Naive thymus-derived CD8-positive, alpha-beta T cell (primary cell): ENCODE measurements at places on chromosomes 4 and X. TPM values are rescaled to one million over a fixed set of nuclear protein-coding genes. Genes with fewer than 3 reads are reported as not detected.

The PPARGC1A gene
- total RNA-seq = not detected

The BEX1 gene
- total RNA-seq = not detected

- no peak for DNase-seq
Measured at GRCh38 chr4:73589261-73589847, 30.9 kb downstream of the RASSF6 start.

- DNase-seq = no peak
Measured at GRCh38 chr4:110130576-110131358, 67.6 kb downstream of the ELOVL6 start.

GRCh38 chrX:153731117-153731844 lies 6.6 kb downstream of the ABCD1 start:
- DNase-seq = no peak

The PPP1R3F gene
- total RNA-seq = 14.8 TPM

GRCh38 chr4:140485939-140486338 lies 12.2 kb downstream of the MGAT4D start:
- no peak for DNase-seq

- no peak for DNase-seq
Measured at GRCh38 chr4:2902126-2902525, 58.5 kb downstream of the ADD1 start.

DNA sequence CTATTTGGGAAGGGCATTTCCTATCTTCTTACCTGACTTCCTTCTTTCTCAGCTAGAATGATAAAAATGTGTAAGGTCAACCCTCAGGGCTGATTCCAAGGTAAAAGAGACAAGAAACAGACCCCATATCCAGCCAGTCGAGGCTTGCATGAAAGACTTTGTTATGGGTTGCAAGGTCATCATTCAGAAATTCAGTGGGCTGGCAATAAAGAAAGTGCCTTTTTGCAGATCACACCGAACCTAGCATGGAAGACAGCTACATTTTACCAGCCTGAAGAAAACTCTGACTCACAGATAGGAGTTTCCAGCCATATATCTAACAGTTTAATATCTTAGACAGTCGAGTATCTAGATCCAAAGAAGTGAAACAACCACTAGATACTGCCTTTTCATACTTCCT lies 87.4 kb downstream of the PDGFC start:
- DNase-seq = no peak

DNA sequence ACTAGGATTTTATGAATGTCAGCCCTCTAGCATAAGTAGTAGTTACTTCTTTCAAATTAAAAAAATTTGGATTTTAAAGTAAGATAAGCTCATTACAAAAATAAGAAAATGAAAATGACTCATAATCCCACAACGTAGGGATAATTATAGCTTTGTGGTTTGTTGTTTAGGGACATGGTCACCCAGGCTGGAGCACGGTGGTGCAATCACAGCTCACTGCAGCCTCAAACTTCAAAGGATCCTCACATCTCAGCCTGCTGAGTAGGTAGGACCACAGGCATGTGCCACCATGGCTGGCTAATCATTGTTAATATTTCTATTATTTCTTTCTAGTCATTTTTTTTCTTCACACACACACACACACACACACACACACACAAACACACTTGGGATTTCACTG lies 57.6 kb downstream of the PLAC1 start:
- no peak for DNase-seq

DNA sequence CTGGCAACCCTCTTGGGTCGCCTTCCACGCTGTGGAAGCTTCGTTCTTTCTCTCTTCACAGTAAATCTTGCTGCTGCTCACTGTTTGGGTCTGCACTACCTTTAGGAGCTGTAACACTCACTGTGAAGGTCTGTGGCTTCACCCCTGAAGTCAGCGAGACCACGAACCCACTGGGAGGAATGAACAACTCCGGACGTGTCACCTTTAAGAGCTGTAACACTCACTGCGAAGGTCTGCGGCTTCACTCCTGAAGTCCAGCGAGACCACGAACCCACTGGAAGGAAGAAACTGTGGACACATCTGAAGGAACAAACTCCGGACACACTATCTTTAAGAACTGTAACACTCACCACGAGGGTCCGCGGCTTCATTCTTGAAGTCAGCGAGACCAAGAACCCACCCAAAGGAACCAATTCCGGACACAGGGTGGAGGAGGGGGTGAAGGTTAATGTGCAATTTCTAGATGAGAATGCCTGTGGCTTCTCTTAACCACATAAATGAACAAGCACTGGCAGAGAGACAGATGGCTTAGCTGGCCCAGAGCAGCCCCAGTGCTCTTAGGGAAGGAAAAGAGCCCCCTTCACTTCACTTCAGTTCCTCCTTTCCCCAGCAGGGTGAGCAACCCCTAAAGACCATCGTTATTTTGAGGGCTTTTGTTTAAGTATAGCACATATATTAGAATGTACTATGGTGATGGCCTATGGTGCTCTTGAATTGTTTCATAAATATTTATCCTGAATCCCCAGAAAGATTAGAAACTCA lies 73.0 kb downstream of the LUZP4 start:
- no peak for DNase-seq

GRCh38 chr4:164509951-164510350 lies 244.0 kb upstream of the SMIM31 start:
- DNase-seq = no peak

GRCh38 chr4:87025023-87025613 lies 90.3 kb downstream of the AFF1 start:
- DNase-seq = no peak

The RBM46 gene
- not detected for total RNA-seq

The TLR1 gene
- 13.3 TPM for total RNA-seq

The MAGEC3 gene
- not detected for total RNA-seq

GRCh38 chrX:44344194-44344593 lies 722 bp upstream of the EFHC2 start:
- DNase-seq = peak; percentile 39

GRCh38 chr4:88757776-88758175 lies 60.1 kb upstream of the NAP1L5 start:
- no peak for DNase-seq

GRCh38 chr4:88110826-88111225 lies 47.6 kb downstream of the ABCG2 start:
- no peak for DNase-seq

DNA sequence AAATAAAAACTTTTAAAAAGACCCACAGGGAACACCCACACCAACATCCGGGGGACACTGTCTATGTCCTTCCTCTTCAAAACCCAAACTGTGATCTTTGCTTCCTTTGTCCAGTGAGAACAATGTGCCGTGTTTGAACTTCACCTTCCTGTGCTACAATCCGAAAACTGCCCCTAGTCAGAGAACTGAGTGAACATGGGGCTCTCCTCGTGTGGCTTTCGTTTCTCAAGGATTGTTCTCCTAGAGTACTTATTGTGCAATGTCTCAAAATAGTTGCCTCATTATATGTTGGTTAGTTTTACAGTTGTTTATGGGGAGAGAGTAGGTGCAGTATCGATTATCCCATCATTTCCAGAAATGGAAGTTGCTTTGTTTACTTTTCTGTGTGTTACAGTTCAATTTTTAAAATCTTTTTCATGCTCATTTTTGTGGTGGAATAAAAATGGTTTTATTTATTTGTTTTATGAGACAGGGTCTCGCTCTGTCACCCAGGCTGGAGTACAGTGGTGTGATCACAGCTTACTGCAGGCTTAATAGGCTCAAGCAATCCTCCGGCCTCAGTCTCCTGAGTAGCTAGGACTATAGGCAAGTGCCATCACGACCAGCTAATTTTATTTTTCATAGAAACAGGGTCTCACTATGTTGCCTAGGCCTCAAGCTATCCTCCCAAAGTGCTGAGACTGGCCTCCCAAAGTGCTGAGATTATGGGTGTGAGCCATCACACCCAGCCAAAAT lies 29.9 kb downstream of the RBMX start:
- no peak for DNase-seq

The FGF2 gene
- total RNA-seq = not detected
